ENCODE measurements at places on chromosomes 2 and 18.

DNA sequence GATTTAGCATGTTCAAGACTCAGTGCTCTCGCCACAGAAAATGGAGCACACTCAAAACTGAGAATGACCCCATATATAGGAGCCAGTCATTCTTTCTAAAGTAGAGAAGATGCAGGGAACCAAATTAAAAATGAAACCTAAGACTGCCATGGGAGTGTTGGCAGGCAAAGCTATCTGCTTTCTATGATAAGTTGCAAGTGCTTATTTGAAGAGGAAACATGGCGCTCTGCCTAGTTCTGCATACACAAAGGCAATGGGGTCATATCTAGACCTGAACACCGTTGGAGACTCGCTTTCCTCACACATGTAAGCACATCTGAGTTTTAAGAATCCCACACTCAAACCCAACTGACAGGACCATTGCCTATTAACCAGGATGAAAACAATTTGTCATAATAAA, 292.5 kb downstream of the ALK start:
- peak; percentile 23 for DNase-seq

DNA sequence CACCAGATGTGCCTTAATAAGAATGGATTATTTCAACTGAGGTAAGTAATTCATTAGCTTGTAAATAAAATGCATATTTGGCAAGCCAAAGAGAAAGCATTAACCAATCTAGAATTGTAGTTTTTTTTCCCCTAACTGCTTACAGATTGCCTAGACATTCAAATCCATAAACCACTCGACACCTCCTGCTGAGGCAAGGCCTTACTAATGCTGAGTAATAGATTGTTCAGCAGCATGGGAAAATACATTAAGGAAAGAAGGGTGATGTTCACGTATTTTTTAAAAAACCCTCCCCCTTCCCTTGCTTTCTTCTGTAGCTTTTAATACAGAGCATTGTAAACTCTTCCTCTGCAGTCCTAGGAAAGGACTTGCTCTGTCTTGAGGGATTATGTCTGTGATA, 17.0 kb upstream of the LINC00305 start:
- peak; percentile 93 for DNase-seq

DNA sequence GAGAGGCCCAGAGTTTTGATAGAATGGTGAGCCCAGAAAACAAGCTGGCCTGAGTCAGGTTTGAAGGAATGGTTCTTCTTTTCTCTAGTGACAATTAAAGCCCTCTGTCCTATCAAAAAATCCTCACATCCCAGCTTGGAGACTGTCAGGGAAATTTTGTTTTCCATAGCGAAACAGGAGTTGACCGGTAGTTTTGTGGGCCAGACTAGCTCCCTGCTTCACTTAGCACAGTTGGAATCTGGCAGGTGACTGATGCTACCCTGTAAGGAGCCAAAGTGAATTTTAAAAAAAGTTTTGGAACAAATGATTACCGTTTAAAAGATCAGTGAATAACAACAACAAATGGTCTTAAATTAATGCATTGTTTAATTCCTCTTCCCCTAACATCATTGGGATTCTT, 6.7 kb downstream of the NAB1 start:
- no peak for DNase-seq

DNA sequence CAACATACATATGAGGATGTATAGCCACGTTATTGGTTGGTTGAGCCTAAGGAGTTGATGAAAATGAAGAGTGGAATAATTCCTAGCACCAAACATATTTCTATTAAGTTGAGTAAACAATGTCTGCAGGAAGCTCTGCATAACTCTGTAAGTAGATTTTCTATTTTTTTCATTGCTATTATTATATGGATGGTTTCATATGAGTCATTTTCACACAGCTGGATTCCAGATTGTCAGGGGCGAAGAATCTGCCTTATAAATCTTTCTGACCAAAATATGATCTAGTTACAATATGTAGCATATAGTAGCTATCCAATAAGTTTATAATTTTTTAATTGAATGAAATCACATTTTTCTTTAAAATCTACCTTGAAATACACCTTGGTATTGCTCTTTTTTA, 468.0 kb upstream of the PKDCC start:
- peak; percentile 59 for DNase-seq

DNA sequence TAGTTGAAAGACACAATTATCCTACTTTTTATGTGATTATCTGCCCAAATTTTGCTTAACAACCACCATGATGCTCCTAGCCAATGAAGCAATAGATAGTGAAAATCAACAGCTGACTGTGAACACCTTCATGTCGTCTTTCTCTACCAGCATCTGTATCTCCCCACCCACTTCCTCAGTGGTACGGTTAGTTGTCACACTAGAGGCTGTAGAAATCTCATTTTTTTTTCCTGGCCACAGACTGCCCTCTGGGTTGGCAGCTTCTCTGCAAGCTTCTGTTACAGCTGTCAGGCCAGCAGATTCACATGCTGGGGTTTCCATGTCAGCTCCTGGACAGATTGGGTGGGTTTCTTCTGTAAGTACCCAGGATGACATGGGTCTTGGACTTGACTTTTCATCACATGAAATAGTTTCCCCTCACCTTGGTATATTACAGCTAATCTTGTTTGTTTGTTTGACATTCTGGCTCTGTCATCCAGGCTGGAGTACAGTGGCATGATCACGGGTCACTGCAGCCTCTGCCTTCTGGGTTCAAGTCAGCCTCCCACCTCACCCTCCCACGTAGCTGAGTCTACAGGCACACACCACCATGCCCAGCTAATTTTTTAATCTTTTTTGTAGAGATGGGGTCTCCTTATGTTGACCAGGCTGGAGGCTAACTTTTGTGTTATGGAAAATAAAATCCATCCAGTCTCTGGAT, 24.3 kb downstream of the STAT4 start:
- DNase-seq = no peak

GRCh38 chr2:230347659-230348305, 20.8 kb downstream of the SP140L start:
- no peak for DNase-seq

DNA sequence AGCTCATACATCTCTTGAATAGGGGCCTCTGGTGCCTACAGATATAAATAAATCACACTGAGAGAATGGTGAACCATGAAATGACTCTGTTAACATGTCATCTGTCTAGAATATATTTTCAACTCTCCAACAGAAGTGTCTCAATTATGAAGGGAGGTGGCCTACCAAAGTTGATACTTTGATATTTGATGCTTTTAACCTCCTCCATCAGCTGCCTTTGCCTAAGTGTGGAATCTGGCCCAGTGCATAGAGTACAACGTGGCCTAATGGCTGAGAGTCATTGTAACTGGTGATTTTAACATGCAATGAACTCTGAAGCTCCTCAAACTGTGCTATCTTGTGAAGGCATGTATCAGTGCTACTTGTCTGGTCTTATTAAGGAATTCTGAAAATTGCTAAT, 93.4 kb downstream of the MYO3B start:
- DNase-seq = no peak

DNA sequence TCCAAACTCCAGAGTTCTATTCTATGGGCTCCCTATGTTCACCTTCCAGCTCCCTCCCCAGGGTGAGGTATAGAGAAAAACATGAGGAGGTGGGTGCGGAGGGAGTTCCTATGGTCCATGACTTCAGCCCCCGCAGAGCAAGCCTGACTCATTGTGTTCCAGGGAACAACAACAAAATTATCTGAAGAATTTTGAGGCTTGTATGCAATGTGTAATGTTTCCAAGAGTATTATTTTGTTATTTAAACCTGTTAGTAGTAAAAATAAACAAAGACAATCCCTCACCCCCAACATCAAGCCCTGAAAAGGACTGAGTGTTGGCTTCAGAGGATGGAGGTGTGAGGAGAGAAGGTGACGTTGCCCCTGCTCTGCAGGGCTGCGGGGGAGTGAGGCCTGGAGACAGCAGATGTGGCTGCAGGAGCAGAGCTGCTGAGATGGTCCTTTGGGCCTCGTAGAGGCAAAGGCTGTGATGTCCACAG, 29.0 kb downstream of the LAMA3 start:
- peak; percentile 83 for DNase-seq

DNA sequence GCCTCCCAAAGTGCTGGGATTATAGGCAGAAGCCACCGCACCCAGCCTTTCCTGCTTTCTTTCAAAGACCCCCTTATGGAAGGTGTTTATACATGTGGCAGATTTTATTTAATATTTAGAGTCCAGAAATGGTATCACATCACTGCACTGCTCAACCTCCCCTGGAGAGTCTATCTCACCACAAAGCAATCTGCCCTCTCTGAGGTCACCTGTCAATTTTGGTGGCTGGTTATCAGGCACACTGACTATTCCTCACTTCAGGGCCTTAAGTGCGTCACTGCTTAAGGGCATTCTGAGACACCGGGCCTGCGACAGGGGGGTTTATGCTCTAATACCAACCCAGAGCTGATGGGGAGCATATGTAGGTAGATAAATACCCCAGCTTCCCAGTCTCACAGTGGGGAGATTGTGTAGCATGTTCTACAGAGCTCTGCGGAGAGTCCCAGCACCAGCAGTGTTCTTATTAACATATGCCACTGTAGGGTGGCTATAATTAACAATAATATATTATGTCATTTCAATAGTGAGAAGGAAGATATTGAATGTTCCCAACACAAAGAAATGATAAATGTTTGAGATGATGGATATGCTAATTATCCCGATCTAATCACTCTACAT, 42.7 kb upstream of the ZDBF2 start:
- DNase-seq = no peak

- DNase-seq = no peak
Measured at GRCh38 chr2:174820361-174820760, 56.1 kb upstream of the CHRNA1 start.

GRCh38 chr2:64024259-64024949, 5.2 kb upstream of the VPS54 start:
- no peak for DNase-seq

DNA sequence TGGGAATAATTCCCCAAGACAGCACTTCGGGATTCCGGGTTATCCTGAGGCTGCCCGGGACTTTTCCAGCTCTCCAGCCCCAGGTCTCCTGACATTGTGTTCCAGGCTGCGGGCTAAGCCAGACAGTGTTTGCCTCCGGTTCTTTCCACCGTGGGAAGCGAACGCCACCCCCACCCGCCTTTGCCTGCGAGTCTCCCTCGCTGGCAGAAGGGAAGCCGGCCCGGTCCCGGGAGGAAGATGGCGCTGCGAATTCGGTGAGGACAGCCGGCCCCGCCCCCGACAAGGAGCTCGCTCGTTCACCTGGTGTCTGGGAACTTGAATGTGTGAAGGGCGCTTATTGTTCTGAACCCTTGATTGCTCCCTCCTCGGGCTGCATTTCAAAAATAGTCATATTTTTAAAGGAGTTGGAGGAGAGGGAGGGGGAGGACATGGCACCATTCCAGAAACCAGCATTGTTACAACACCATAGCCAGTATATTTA, 2.9 kb downstream of the LRATD1 start:
- DNase-seq = peak; percentile 75

DNA sequence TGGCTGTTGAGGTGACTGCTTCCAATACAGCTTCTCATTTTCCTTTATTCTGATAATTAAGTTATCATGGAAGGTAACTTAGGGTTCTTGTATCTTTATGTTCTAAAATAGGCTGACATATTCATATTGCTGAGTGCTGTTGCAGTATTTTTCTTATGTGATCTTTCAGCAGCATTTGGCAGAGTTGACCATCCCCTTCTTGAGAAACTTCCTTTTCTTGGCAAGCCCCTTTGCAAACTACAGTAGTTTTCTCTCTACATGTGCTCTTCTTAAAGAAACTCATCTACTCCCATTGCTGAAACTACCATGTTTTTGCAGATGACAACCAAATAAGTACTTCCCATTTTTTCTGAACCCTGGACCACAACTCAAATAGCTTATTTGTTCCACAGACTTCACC, 476.5 kb upstream of the TRIB2 start:
- DNase-seq = no peak

- no peak for DNase-seq
Measured at GRCh38 chr2:199663157-199663556, 187.8 kb downstream of the FTCDNL1 start.

DNA sequence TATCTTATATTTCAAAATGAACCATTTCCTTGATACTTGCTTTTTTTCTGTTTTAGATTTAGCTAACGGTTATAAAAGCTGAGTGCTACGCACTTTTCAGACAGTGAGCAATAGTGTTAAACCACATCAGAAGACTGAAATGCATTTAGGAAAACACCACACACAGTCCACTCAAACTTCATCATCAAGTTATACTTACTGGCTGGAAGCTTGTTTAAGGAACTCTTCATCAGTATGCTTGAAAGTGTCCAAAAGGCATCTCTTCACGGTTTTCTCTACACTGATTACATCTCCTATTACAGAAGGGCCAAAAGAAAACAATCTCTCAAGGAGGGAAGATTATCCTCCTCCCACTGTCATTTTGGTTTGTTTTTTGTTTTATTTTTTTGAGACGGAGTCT, 19.7 kb downstream of the ILKAP start:
- DNase-seq = peak; percentile 62

GRCh38 chr18:68992719-68993482, 195.0 kb downstream of the CCDC102B start:
- no peak for DNase-seq

DNA sequence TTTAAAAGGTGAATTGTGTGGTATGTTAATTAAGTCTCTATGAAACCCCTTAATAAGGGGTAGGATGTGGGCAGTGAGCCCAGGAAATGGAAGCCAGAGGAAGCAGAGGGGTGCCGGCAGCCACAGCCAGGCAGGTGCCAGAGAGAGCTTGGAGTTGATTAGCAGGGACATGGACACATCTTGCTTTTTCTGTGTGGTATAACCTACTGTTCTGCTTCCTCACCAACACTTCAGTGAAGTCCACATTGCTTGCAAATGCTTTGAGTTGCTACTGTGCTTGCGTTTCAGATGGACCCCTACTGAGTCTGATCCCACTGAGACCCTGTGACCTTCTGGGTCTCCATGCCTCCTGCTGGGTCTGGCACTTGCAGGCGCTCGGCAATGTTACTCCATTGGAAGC, 30.3 kb upstream of the ARHGEF4 start:
- DNase-seq = no peak

GRCh38 chr2:111634995-111635538, 248.9 kb downstream of the ANAPC1 start:
- peak; percentile 39 for DNase-seq

DNA sequence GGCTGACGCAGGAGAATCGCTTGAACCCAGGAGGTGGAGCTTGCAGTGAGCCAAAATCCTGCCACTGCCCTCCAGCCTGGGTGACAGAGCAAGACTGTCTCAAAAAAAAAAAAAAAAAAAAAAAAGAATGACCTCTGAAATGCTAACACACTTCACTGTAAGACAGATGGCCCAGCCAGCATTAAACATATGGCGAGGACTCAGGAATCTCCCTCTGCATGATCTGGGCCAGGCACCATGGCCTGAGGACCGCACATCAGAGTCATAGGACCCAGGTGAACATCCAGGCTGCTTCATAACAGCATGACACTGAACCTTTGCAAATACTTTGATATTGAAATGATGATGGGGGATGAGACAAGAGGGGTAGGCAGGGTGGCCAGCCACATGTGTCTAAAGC, 56.1 kb upstream of the DNMT3A start:
- no peak for DNase-seq
